ENCODE measurements at places on chromosomes 5 and 9.

DNA sequence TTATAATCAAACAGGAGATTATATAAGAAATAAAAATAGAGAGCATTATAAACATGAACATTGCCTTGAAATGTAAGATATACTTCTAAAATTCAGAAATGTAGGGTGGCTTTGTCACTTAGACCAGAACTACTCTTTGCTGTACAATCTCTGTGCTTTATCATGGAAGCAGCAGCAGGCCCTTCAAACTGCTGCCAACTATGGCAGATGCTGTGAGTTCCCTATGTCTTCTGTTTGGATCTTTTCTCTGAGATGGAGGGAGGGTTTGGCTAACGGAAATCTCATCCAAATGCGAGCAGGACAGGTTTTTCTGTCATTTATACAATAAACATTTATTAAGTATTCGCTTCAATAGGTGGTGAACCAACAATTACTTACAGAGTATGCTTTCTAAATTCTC, 34.8 kb upstream of the RICTOR start:
- no peak for DNase-seq

- DNase-seq = no peak
Measured at GRCh38 chr5:178224403-178224802, 8.2 kb downstream of the PHYKPL start.

- DNase-seq = no peak
Measured at GRCh38 chr5:56290378-56291078, 57.4 kb upstream of the ANKRD55 start.

DNA sequence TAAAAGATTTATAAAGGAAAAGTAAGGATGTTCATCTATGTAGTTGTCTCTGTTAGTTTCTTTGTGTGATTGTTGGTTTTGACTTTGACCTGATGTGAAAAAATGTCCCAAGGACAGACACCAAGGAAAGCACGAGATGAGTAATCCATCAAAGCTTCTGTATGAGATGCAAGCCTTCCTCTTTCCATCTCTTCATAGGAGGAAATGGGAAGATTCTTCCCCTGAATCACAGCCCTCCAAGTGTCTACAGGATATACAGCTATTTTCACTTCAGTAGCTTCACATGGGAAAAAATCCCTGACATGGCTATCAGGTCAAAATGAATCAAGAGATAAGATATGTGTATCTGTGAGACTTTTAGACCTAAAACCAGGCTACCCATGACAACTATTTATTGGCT, 29.0 kb upstream of the CEMIP2 start:
- no peak for DNase-seq

DNA sequence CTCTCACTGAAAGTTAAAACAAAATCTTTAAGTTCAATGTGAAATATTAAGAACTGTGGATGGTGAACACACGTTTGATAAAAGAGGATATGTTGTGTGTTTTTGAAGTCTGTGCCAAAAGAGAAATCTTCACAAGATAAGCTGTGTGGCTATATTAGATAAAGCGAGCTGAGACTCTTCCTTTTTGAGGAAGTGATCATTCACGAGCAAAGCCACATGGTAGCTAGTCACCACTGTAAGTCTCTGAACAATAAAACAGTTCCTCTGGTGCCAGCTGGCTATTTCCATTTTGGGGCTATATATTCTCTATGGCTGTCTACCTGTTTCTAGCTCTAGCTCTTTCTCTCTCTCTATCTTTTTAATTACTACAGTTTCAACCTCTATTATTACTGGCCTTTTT, 1849.2 kb upstream of the C9orf72 start:
- DNase-seq = no peak

- peak; percentile 57 for DNase-seq
Measured at GRCh38 chr9:18393340-18394130, 80.4 kb upstream of the ADAMTSL1 start.

GRCh38 chr9:136199391-136200288, 5.3 kb downstream of the LHX3 start:
- DNase-seq = no peak

DNA sequence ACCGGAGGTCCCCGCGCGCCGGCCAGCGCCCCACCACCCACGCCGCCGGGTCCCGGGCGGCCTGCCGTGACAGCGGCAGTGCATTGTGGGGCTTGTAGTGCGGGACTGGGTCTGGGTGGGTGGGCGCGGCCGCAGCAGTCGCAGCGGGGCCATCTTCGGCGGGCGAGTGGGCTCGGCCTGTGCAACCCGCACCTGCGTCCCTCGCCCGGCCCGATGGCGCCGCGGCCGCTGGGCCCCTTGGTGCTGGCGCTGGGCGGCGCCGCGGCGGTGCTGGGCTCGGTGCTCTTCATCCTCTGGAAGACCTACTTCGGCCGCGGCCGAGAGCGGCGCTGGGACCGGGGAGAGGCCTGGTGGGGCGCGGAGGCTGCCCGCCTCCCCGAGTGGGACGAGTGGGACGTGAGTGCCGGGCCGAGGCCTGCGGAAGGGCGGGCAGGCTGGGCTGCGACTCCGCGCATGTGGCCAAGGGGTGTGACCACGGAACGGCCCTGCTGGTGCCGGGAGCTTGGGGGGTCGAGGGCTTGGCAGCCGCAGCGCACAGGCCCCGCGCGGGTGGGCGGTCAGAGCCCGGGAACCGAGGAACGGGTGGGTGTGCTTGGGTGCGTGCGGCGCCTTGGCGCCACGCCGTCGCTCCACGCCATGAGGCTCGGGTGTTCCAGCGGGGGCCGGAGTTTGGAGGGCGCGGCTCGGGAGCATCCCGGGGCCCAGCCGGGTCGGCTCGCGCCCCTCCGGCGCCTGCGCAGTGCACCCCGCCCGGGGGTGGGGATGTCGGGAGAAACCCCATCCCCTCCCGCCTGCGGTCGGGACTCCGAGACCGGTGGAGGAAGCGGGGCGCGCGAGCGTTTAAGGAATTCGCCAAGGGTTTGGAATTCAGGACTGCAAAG, at the start of gene ARL10:
ARL10 (plus strand) TSS at position 137 of the 881 bp plus-strand sequence; CDS start at position 214, 77 bp downstream.
- DNase-seq = no peak
